IPS DF 6.9 (cell line): ENCODE measurements at places on chromosomes 1 and 21.

GRCh38 chr1:162187687-162188276 lies 118.3 kb downstream of the NOS1AP start:
- DNase-seq, result no peak

- DNase-seq, result no peak
Measured at GRCh38 chr1:178005450-178005849, 35.6 kb upstream of the SEC16B start.

DNA sequence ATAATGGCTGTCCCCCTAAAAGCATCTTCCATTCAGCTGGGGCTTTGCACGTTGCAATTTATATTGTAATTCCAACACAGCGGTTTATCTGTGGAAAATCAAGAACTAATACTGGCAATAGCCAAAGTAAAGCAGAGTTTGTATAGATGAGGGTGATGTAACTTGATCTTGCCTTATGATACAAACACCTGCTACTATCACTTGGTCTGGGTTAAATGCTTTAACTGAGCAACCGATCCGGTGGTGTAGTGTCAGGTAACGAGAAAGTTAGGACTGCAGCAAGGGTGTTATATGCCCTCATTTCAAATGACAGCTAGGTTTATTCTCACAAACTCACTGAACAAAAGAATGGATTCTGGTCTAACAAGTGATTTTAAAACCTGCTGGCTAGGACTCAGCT lies 47.3 kb upstream of the PLPPR4 start:
- DNase-seq, result no peak

DNA sequence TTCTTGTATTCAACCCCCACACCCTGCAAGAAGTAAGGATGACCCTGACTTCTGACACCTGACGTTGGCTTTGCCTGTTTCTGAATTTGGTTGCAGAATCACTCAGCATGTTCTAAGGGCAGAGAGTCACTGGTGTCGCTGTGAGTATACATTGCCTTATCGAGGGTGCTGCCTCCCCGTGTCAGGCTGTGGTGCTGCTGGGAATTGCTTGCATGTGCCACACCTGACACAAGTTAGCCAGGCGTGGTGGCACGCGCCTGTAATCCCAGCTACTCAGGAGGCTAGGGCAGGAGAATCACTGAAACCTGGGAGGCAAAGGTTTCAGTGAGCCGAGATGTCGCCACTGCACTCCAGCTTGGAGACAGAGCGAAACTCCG lies 45.9 kb downstream of the WDR4 start:
- DNase-seq, result no peak

DNA sequence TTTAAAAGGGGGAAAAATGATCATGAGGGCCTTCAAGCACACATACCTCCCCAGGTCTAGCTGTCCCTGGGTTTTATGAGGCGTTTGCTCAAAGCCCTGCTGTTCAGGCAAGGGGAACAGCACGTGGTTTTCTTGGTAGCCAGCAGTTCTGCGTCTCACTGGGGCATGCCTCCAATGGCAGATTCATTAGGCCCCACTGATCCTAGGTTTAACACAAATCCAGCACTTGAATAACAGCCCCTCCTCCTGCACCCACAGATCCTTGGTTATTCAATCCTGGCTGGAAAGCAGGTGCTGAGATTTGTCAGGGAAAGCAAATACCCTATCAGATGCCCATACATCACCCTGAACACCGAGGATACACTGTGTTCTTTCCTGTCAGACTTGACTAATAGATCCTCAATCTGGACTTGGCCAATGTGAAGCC lies 106.4 kb downstream of the ZC3H11B start:
- no peak for DNase-seq

DNA sequence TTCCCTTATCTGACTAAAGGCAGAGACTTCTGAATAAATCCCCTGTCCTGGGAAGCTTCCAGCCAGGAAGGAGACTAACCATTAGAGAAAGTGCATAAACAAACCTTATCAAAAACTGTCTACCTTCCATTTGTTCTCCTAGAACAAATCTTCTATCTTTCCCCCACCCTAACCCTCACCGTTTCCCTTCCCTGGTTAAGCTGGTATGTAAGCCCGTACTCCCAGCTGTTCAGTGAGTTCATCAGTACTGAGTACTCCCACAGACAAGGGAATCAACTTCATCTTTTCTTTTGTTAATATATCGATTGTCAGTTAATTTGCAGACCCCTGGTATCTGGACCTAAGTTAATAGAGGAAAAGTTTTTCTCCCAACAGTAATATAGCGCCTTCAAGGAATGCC lies 20.1 kb upstream of the COG2 start:
- no peak for DNase-seq

DNA sequence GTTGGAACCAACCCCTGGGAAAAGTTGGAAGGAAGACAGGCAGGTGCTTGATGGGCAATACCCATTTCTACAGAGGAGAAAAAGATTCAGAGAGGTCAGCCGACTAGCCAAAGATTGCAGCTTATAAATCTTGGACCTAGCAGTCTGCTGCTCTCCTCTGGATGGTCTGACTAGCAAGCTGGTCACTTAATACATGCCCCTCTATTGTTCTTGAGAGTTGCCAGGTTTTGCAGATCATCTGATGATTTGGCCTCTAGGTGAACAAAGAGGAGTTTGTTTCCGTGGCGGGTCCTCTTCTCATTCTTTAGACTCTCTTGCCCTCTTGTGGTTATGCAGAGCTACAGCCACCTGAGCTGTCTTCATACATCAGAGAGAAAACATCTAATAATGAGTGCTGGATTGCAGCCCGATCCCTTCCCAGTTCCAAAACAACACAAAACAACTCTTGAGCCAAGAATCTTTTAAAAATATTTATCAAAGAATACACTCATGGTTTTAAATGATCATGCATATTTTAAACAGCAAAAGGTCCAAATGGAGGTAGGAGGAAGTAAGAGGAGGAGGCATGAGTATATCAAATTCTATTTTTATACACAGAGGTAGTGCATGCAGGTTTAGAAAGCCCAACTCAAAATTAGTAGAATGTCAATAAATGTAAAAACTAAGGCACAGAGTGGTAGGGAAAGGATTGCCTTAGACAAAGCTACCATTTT lies 115.7 kb downstream of the SLC30A10 start:
- peak; percentile 55 for DNase-seq

GRCh38 chr1:13918862-13919261 lies 218.9 kb downstream of the PRDM2 start:
- no peak for DNase-seq

DNA sequence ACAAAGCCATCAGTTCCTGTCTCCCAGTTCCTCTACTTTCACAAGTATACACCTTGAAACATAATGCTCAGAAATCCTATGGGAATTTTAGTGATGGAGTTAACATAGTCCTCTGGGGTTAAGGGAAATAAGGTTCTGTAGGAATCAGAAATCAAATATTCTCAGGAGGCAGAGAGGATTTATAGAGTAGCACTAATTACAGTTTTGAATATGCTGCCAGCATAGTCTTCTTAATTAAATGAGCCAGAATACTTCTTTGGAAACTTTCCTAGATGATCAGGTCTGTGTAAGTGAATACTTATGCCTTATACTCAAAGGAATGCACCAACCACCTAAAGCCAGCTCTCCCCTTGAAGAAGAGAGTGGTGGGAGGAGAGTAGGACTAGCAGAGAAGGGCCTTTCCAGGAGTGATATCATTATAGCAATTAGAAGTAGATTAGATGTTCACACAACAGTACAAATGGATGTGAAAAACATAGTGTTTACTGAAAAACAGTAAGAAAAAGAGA lies 31.4 kb upstream of the DIRAS3 start:
- DNase-seq, result no peak

- no peak for DNase-seq
Measured at GRCh38 chr1:19980314-19980713, 896 bp upstream of the PLA2G2A start.

- no peak for DNase-seq
Measured at GRCh38 chr1:93880731-93881130, 1.7 kb upstream of the DNTTIP2 start.

DNA sequence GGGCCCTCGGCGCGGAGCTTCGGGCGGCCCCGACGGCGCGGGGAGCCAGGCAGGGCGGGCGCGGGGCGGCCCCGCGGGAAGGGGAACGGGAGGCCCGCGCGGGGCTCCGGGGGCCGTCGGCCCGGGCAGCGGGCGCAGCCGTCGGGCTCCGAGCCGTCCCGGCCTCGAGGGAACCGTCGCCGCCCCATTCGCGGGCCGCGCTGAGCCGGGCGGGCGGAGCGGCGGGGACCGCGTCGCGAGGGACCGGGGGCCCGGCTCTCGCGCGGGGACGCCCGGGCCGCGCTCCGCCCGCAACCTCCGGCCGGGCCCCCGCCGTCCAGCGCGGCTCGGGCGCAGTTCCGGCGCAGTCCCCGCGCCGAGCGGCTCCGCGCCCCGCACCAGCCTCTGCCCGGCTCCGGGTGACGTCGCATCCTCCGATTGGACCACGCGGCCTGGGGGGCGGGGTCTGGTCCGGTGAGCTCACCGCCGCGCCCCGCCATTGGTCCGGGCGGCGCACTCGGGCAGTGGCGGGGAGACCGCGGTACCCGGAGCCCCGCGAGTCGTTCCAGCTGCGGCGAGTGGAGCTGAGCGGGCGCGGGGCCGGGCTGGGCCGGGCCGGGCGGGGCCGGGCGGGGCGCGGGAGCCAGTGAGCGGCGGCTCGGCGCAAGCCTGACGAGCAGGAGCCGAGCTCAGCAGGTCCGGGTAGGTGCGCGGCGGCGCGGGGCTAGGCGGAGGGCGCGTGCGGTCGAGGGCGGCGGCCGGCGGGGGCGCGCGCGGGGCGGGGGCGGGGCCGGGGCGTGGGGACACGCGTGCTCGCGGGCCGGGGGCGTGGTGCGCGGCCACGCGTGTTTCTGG lies 66.7 kb upstream of the VAMP3 start:
- DNase-seq, result peak; percentile 68

DNA sequence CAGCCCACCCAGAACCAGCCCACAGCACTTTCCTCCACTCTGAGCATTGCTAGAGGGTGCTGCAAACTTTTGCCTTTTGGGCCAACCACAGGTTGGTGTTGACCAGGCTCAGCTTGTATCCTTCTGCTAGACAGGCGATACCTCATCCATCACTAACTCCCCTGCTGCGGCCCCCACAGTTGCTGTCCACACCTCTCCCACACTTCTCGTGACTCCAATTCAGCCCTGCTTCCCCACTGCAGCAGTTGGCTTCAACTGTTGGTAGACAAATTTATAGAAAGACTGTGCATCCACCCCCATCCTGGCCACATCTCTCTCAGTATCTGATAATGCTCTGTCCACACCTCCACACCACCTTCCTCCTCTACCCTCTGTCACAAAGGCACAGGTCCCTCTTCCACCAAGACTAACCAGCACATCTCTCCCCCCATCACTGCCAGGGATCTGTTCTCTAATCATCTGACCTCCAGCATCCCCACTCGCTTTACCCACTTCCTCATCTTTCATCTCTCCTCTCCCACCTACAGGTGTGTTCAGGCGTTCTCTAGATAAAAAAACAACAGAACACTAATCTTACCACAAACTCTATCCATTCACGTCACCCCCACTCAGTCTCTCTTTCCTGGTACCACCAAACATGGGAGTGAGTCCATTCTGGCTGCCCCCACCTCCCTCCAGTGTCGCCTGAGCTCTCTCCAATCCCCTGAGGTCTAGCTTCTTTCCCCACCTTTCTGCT lies 15.8 kb upstream of the SLC25A44 start:
- DNase-seq, result no peak

GRCh38 chr1:211344152-211344618 lies 17.6 kb downstream of the TRAF5 start:
- no peak for DNase-seq

DNA sequence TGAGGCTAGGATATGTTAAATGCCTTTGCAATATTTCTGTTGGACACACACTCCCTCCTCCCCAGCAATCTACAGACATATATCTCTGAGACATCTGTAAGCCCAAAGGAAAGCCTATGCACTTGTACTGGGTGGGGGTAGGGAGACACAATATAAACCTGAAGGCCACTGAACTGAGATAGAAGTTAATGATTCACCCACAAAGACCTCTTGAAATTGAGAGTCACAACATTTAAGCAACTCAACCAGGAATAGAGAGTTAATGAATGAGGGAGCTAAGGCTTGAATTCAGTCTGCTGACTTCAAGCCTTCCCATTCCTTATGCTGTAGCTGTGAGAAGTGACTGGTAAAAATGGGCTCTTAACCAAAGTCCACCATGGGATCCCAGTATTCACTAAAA lies 5.0 kb downstream of the OR10J1 start:
- no peak for DNase-seq

GRCh38 chr1:242797856-242798255 lies 273.4 kb upstream of the PLD5 start:
- no peak for DNase-seq

- no peak for DNase-seq
Measured at GRCh38 chr1:55626326-55626725, 411.2 kb upstream of the USP24 start.

- DNase-seq, result no peak
Measured at GRCh38 chr1:202279806-202280205, 61.9 kb downstream of the UBE2T start.

- DNase-seq, result no peak
Measured at GRCh38 chr1:169312084-169312954, 55.3 kb downstream of the NME7 start.

DNA sequence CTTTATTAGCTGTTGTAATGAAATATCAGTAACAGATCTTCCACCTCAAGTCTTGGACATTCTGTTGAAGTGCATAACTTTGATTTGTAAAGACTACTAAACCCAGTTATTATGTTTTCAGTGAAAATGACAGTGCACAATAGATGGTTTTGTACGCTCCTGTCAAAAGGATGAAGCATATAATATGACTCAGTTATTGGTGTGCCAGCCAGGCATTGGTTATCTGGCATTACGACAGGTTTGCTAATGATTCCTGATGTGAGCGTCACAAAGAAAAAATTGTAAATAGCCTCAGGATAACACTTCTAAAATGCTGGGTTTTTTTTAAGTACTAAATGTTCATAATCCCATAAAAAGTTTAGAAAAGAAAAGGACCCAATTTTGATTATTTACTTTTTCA lies 147.9 kb downstream of the MAGI3 start:
- no peak for DNase-seq

- no peak for DNase-seq
Measured at GRCh38 chr21:16046656-16047330, 317.0 kb downstream of the USP25 start.

GRCh38 chr1:207316141-207316540 lies 5.3 kb upstream of the CD55 start:
- no peak for DNase-seq

DNA sequence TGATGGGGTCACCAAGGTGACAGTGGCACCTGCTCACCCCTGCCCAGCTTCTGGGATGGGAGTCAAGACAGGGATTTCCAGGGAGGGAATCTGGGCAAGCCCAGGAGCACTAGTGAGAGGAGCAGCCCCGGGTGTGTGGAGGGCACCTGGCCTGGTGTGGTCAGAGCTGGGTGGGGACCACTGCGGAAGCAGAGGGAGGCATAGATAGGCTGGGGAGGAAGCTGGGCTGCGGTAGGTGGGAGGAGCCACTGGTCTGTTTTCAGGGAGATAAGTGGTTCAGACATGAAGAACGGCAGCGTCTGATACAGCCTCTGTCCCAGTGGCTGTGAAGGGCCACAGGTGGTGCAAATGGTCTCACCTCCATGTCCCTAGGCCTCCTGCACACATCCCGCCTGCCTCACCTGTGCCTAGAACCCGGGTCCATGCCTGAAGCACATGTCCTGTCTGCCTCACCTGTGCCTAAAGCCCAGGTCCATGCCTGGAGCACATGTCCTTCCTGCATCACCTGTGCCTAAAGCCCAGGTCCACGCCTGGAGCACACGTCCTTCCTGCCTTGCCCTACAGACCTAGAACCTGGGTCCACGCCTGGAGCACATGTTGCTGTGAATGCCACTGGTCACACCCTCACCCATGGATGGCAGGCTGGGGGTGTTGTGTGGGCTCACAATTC lies 325.9 kb upstream of the AJAP1 start:
- no peak for DNase-seq
